GM12892 (cell line): ENCODE measurements at places on chromosomes 7 and 10.

- DNase-seq, result no peak
These were observed 219.3 kb downstream of the ELMO1 start for GRCh38 chr7:37229381-37229780.

DNA sequence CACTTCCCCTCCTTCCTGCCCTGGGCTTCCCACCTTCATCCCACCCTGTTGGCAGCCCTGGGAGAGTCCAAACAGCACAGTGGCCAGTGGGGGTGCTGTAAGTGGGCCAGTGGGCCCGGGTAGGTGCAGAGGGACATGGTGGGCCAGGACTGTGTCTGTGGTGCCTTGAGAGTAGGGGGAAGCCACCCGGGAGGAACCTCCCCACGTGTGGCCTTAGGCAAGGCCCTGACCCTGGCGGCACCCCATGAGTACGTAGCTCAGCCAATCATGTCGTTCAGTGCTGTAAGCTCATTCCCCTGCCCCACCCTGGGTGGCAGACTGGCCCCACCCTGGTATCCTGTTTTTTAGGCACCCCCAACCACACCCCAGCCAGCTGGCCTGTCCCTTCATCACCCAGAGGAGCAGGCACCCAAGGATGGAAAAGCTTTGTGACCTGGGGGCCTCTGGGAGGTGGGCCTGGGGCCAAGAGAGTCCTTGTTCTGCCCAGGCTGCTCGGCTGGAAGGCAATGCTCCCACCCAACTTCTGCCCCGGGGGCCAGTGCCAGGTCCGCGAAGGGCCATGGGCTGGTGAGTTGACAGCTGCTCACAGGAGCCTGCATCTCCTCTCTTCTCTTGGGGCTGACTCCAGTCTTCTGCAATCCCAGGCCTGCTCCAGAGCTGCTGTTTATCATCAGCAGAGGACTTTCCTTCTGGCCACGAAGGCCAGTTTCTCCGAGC, 41.6 kb downstream of the TSPAN15 start:
- no peak for DNase-seq

GRCh38 chr7:142478479-142479220, 220.8 kb upstream of the PRSS58 start:
- no peak for DNase-seq

DNA sequence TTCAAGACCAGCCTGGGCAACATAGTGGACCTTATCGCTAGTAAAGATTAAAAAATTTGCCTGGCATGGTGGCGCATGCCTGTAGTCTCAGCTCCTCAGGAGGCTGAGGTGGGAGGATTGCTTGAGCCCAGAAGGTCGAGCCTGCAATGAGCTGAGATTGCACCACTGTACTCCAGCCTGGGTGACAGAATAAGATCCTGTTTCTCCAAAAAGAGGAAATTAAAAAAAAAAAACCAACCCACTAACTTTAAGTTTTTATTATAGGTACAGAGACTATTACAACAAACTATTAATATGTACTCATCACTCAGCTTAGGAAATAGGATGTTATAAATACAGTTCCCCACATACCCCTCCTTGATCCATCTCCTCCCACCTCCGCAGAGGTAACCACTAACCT, 30.2 kb downstream of the DHTKD1 start:
- DNase-seq, result no peak

- DNase-seq, result no peak
These were observed 25.7 kb upstream of the OSBPL3 start for GRCh38 chr7:25005658-25006057.

- DNase-seq, result peak; percentile 31
These were observed 177.6 kb downstream of the PARD3 start for GRCh38 chr10:34637418-34637911.

GRCh38 chr7:110962826-110963225, 128.1 kb upstream of the LRRN3 start:
- DNase-seq, result no peak

GRCh38 chr10:122850705-122851640, 5.3 kb upstream of the CUZD1 start:
- DNase-seq, result no peak

GRCh38 chr7:150945171-150945852, 32.8 kb downstream of the KCNH2 start:
- no peak for DNase-seq

- no peak for DNase-seq
These were observed 52.3 kb downstream of the CDCA7L start for GRCh38 chr7:21893401-21893800.
